ENCODE measurements at places on chromosomes 6 and 20.
A peak's percentile ranks its signal among the peaks of the same experiment; 100 is the strongest.

GRCh38 chr20:50338479-50339391 is 148.1 kb downstream of the CEBPB start:
- peak; percentile 21 for DNase-seq

- DNase-seq: peak; percentile 89
Observed at GRCh38 chr6:27688014-27688586, 215.2 kb upstream of the ZNF184 start.

DNA sequence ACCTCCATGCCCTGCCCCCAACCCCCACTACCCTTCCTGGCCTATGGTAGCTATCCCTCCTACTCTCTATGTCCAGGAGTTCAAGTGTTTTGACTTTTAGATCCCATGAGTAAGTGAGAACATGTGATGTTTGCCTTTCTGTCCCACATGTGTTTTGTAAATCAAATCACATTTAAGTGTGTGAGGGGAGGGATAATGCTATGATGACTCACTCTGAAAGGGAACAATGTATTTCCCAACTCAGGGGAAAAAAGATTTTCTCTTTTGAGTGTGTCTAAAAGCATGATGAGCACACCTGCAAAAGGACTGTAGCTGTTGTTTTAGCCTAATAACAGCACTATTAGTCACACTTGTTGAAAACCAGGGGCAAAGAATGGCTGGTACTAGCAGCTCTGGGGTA is 193.7 kb downstream of the GJA10 start:
- DNase-seq: no peak

- no peak for DNase-seq
Observed at GRCh38 chr6:41697861-41698781, 37.3 kb downstream of the TFEB start.

- no peak for DNase-seq
Observed at GRCh38 chr6:1363729-1364572, 25.4 kb upstream of the FOXF2 start.
